ENCODE measurements at places on chromosomes 7 and 10. TPM values are rescaled to one million over a fixed set of nuclear protein-coding genes. Genes with fewer than 3 reads are reported as not detected.
A peak's percentile ranks its signal among the peaks of the same experiment; 100 is the strongest.

DNA sequence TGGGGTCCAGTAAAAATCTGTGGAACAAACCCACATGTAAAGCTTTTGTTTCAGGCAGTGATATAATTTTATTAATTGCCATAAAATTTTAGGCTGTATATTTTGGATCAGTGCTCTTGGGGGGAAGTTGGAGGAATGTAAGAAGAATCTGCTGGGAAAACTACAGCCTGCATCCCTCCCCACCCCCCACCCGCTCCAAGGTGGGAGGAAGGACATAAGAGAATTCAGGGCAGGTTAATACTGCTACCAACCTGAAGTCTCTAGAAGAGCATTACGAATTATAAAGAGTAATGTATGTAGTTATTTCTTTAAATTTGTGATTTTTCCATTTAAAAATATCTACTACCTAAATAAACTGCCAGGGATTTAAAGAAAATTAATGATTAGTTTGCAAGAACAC is 47.2 kb upstream of the GPR37 start:
- DNase-seq: no peak

DCLRE1C gene
- total RNA-seq: 16.4 TPM

TMEM209 gene
- total RNA-seq: 24.0 TPM

VPS37D gene
- total RNA-seq: 3.9 TPM

HOXA2 gene
- total RNA-seq: 0.78 TPM

- peak; percentile 84 for DNase-seq
Observed at GRCh38 chr10:131726076-131726880, 174.5 kb upstream of the PPP2R2D start.

DNA sequence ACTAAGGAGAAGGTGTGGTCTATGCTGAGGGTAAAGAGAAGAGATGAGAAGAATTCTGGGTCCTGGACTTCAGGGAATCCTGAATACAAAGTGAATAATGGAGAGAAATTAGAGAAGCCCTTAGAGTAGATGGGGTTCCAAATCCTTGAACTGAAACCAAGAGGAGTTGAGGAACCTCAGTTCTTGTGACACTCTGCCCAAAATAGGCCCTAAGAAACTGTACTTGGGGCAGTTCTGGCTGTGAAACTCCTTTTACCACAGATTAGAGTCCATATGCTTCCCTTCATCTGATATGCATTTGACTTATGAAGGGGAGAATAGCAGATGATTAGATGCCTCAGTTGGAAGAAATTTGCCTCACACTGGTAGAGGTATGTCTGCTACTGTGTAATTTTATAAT is 19.0 kb downstream of the TES start:
- no peak for DNase-seq

DNA sequence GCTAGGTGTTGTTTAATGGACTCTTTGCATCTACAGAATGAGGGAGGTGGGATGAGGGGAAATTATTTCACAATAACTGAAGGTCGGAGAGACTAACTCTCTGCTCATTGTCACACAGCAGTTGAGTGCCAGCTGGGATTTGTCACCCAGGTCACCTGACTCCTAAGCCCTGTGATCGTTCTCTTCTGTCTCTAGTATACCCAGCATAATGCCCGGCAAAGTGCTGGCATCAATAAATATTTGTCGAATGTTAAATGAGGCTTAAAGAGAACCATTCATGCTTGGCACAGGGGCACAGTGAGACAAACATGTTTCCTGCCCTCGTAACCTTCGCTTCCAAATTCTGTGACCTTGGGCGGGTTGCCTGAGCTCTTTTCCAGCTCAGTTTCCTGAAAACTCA is 70.8 kb downstream of the TCF7L2 start:
- DNase-seq: peak; percentile 20

Measured in thyroid gland (tissue), 4 donors.